ENCODE measurements at places on chromosomes 2 and 18. TPM values are rescaled to one million over a fixed set of nuclear protein-coding genes. Genes with fewer than 3 reads are reported as not detected.

The CBLN2 gene
- total RNA-seq, result 42.6 TPM

DNA sequence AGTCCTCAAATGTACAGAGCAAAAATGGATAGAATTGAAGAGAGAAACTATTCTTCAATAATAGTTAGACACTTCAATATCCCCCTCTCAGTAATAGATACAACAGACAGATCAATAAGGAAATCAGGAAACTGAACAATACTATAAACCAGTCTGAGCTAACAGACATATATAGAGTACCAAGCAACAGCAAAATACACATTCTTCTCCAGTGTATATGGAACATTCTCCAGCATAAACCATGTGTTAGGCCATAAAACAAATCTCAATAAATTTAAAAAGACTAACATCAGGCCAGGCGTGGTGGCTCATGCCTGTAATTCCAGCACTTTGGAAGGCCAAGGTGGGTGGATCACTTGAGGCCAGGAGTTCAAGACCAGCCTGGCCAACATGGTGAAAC, 43.7 kb upstream of the AMMECR1L start:
- DNase-seq, result no peak

The SRD5A2 gene
- total RNA-seq, result 0.18 TPM

DNA sequence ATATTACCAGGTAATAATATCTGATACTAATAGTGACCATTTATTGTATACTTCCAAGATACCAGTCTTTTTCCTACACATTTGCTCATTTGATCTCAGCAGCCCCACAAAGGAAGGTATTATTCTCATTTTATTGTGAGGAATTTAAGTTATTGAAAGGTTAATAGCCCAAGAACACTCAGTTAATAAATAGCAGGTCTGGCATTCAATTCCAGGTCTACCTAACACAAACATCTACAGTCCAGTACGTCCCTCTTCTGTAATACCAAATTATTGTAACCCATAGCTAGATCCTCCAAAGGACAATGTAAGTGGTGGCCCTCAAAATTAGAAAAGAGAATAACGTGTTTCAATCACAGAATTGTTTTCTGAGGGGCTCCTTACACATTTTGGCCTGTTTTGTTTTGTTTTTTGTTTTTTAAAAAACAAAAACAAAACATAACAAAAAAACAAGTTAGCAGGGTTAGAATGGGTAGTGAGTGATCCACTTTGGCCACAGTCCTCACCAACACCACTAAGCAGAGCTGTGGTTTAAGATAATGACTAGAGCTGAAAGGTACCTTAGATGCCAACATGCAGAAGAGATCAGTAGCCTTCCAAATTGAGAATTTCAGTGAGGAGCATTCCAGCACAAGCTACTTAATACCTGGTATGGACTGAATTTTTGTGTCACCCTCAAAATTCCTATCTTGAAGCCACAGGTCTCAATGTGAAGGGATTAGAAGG, 137.5 kb downstream of the DYM start:
- DNase-seq, result no peak

GRCh38 chr2:240123821-240124650, 12.1 kb downstream of the COPS9 start:
- DNase-seq, result no peak

DNA sequence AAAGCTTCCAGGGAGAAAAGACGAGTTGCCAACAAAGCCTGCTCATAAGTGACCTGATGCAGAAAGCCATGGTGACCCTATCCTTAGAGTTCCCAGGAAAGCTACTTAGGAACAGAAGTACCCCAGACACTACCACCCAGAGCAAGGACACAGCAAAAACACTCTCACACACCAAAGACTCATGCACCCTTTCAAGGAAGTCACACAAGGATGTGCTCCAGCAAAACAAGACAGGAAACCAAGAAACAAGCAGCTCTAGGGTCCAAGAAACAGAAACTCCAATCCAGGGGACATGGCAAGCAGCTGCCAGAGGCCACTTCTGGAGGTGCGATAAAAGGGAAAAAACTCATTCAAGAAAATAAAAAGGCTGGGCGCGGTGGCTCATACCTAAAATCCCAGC, 5.7 kb downstream of the KIF1A start:
- DNase-seq, result no peak

DNA sequence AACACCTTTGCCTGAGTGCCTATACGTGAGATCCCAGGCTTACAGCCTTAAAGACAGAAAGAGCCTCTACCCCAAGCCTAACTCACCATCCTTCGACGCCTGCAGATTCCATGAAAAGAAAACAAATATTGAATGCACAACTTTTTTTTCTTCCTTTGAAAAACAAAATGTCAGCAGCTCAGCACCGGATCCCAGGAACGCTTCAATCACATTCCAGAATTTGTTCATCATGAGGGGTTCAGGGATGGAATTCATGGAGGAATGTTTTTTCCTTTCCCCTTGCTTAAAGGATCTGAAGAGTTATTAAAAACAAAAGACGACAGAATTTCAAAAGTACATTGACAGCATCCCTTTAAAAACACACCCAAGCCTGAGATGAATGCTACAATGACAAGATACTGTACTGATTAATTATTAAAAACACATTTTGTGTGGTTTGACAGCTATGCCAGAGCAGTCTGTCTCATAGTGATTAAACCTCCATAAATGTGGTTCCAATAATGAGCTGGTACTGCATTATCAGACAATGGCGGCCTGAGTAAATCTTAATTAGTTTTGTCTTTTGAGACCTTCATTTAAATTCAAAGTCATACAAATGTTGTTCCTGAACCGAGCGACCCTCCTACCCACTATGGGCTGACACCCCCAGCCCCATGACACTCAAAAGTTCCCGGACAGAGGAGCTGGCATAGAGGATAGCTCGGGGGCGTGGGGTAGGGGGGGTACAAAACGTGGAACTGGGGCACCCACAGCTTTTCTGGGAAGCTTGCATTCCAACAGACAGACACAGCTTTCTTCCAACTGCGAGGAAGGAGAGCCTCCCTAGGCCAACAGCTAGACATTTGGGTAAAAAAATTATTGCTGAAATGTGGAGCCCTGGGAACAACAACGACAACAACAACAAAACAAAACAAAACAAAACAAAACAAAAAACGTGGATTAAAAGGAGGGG, 227.5 kb downstream of the TTC32 start:
- no peak for DNase-seq

- DNase-seq, result no peak
Measured at GRCh38 chr2:51003345-51004192, 28.4 kb downstream of the NRXN1 start.

The SOWAHC gene
- 20.6 TPM for total RNA-seq

GRCh38 chr2:176115883-176116813, at the start of gene HOXD10:
TSS of gene HOXD10 (plus strand) at chr2:176116778. CDS start at chr2:176116834, 56 bp downstream.
- DNase-seq, result no peak

DNA sequence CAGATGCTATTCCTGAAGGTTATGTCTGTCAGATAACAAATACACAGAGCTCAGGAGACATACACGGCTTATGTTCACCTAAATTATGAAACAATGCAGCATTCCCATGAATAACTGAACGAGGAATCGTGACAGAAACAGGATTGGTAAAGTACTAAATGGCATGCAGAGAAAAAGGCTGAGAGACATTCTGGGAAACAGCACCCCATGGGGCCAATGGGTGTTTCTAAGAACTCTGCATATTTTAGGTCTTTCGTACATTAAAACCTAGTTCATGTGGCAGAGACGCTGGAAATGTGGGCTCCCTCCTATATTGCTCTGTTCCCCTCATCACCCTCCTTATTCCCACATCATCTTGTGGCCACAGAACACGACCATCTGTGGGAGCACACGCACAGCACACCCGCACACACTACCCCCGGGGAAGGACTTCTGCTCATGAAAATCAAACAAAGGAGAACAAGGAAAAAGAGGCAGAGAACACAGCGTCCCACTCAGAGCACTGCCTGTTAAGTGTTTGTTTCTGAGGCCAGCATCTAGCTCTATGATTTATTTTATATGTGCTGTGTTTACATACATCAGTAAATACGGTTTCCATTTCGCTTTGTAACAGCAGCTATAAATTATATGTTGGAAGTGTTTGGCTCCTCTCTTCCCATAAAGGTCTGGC, 143.6 kb downstream of the AFF3 start:
- no peak for DNase-seq

GRCh38 chr2:240507778-240508251, 50.0 kb downstream of the ANKMY1 start:
- no peak for DNase-seq

GRCh38 chr2:195425328-195425727, 231.7 kb upstream of the SLC39A10 start:
- DNase-seq, result no peak

DNA sequence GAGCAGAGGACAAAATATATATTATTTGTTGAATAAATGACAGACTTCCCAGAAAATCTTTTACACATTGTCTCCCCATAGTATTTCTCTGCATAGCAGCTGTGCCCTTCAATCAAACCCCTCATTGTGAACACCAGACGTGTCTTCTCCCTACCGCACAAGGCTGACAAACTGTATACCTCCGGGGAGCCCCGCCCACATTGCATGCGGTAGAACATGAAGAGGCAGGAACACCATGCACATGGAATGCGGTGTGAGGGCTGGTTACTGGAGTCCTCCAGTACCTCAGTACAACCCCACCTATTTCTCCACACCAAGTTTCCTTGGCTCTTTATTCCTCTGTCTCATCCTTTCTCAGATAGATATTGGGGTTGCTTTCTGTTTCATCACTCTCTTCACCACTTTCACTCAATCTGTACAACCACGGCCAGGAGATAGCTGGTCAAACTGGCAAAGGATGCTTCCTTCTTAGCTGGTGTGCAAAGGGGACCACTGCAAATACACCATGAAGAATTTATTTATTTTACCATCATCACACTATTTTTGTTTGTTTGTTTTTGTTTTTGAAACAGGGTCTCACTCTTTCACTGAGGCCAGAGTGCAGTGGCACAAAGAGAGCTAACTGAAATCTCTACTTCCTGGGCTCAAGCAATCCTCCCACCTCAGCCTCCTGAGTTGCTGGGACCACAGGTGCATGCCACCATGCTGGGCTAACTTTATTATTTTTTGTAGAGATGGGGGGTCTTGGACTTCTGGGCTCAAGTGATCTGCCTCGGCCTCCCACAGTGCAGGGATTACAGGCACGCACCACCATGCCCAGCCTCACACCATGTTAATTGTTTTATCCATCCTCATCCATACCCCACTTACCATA, 2.3 kb upstream of the NBAS start:
- no peak for DNase-seq

- no peak for DNase-seq
Measured at GRCh38 chr2:27255660-27256059, 7.2 kb downstream of the SLC30A3 start.

Measured in cerebellum (tissue), 4 donors.